OCI-M1 (cell line): ENCODE measurements at places on chromosomes 12 and 14.

DNA sequence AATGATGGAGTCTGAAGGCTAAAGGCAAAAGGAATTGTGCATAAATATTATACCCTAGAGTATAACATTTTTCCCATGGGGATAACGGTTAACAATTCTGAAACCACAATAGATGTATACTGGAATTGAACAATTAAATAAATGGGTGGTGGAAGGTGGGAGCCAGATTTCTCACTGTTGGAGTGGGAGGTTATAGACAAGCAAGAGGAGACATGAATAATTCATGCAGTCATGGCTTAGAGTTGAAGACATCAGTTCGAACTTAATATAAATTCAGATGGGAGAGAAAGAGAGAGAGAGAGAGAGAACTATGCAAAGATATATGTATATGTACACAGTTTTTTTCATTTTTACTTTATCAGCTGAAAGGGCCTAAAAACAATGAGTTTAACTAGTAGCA is 523.9 kb downstream of the FOXG1 start:
- no peak for DNase-seq

GRCh38 chr12:106358396-106359241 is 1.1 kb downstream of the POLR3B start:
- peak; percentile 95 for DNase-seq

GRCh38 chr12:10241290-10241689 is 28.6 kb downstream of the GABARAPL1 start:
- no peak for DNase-seq

DNA sequence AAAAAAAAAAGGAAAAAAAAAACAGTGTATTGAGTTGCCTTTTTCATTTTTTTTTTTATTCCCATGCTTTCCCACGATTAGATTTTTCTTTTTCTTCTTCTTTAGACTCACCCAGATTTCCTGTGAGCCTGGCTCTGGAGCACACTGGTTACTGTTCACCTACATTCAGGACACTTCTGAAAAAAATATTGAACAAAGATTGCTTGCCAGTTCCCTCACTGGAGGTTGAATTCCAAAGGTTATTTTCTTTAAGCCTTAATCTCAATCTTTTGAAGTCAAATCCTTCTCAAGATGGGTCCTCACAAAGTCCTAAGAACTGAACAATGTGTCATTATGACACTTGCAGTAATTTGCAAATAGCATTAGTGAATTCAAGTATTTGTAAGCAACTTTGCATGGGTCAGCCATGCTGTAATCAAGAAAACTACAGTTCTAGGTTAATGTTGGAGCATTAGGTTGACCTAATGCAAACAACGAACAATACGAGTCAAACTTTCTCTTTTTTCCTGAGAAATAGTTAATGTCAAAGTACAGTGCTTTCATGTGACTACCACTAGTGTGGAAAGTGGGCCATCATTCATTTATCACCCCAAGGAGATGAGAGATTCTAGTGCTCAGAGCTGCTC is 49.2 kb upstream of the DUSP6 start:
- no peak for DNase-seq

GRCh38 chr12:51527966-51528365 is 63.1 kb upstream of the SCN8A start:
- no peak for DNase-seq

DNA sequence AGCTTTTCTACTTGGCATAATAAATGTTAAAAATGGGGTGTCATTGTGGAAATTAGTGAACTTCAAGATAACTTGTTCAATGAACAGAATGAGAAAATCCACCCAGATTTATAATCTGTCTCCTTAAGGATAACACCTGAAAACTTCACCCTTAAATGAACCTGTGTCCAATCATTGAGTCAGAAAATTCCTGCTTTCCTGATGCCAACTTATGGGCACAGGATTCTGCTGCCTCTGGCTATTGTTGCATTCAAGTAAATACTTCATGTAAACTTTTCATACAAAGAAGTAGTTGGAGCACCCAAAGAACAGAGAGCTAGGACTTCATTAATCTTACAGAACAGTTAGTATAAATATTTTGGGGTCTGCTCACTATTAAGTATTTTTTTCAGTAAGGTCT is 98.9 kb upstream of the PLEKHA5 start:
- no peak for DNase-seq

GRCh38 chr14:83826838-83827237 is 1703.1 kb upstream of the FLRT2 start:
- DNase-seq, result peak; percentile 68

- no peak for DNase-seq
Measured at GRCh38 chr12:68601767-68602166, 8.9 kb upstream of the RAP1B start.

- DNase-seq, result peak; percentile 21
Measured at GRCh38 chr14:99737451-99737951, 53.4 kb downstream of the CYP46A1 start.
